SHP77 treated with DMSO at 0.1 percent for 48 hours (cell line): ENCODE measurements at places on chromosomes 1 and 21.

DNA sequence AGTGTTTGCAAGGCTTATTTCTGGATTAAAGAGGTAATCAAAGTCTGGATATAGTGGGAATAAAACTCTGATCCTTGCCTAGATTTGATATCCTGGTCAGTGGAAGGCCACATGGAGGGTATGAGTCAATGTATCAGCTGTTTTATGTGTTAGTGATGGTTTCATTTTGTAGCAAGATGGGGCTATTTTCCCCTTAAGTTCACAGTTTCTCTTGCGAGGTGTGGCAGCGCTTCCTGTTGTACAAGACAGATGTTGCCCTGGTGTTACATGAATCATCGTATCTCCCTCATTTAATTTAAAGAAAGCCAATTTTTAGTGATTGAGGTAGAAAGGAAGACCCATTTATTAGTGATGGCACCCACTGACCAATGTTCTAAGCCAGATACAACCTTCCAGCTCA is 220.2 kb downstream of the DUSP10 start:
- no peak for DNase-seq

GRCh38 chr1:196075621-196076020 is 532.6 kb downstream of the KCNT2 start:
- DNase-seq = no peak

DNA sequence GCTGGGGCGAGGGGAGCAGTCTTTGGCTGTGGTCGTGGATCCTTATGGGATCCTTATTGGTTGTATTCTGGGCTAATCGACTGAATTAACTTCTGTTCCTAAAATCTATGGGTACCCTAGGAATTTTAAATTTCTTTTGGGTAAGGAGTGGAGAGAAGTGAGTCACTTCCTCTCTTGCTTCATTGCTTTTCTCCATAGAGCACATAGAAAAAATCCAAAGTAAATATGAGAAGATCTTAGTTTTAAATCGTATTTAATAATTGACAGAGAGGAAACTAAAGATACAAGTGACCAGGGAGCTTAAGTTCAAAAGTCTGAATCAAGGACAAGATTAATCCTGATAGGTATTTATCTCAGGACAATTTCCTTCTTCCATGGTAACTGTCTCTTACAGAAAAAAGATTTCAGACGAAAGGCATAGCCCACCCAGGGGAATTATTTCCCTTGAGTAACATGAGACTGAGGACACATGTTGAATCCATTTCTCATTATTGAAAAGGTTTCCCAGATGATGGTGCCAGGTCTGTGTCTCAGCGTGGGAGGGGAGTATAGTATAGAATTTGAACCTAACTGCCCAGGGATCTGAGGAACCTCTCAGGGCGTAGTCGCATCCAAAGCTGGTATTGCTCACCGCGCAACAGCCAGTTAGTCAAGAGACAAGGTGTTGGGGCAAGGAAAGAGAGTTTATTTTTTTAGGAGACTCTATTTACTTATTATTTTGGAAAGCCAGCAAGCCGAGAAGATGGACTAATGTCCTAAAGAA is 28.7 kb upstream of the FASLG start:
- DNase-seq = no peak

GRCh38 chr1:33288976-33289857 is 31.7 kb downstream of the A3GALT2 start:
- DNase-seq = no peak

DNA sequence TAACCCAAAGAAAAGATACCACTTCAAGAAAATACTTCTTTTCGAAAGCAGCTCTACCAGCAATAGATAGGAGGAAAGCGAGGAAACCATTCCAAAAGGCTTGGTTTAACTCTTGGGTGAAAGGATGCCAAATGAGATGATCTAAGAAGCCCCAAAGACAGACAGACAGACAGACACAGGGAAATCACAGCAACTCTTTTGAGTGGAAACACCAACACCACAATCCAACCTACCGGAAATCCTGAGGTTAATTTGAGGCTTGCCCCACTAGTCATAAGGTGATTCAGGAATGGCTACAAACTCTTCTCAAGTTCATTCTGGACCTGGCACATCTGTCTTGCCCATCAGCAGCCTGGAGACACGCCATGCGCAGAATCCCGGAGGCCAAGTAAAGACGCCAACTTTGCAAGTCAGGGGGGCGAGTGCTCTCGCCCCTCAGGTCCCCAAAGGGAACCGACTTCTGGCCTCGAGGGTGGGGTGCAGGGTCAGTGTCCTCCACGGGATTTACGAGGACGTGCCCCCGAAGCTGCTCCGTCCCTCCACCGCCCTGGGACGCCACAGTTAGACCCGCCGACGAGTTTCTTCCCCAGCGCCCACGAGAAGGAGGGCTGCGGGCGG is 778 bp downstream of the EVI5 start:
- no peak for DNase-seq

- DNase-seq = no peak
Observed at GRCh38 chr1:62318756-62319544, at the start of gene KANK4. Gene KANK4 (minus strand): TSS chr1:62319434. CDS start chr1:62281564, 37,870 bp downstream.

- no peak for DNase-seq
Observed at GRCh38 chr1:101366513-101367215, 129.8 kb downstream of the S1PR1 start.

DNA sequence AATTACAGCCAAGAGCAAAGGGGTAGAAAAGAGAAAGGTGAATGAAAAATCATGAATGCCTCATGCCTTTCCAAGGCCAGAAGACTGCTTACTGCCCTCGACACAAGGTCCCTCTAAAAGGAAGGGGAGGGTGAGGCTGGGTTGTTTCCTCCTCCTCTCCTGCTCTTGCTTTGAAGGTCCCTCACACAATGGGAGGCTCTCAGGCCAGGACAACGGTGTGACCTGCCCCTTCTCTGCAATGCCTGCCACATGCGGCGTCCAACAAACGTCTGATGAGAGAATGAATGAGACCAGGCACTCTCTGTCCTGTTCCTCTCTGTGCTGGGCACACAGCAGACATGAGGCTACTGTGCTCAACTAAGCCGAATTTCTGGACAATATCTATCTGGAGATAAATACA is 51.3 kb downstream of the SSBP3 start:
- DNase-seq = no peak
